ENCODE measurements at places on chromosomes 7 and 10.

DNA sequence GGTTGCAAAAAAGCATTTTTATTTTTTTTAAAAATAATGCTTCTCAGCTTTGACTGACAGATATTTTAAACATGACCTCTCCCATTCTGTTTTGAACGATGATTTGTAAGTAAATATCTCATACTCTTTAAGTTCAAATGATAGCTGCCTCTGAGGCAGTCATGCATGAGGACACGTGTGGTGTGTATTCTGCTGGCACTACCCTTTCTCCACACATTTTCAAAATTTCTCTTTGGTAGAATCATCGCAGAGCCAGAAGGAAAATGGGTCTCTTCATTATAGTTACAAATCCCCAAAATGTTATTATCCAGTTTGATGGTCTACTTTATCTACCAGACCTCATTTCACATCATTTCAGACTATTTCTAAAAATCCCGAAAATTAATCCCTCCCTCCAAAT, 55.1 kb downstream of the FZD1 start:
- DNase-seq, result no peak

DNA sequence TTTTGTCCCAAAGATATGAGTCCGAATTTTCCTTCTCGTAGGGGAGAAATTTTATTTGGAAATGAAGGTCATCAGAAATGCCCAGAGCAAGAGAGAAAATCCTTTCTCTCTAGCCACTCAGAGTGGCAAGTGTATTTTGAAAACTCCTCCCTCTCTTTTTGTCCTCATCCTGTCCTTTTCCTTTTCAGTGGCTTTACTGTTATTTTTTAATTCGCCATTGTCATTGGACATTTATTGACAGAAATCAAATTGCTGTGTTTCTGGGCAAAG, 39.6 kb downstream of the TET1 start:
- DNase-seq, result no peak

GRCh38 chr10:132434405-132435005, 37.5 kb downstream of the PWWP2B start:
- no peak for DNase-seq

GRCh38 chr7:98992076-98992475, 113.7 kb downstream of the TRRAP start:
- DNase-seq, result no peak

DNA sequence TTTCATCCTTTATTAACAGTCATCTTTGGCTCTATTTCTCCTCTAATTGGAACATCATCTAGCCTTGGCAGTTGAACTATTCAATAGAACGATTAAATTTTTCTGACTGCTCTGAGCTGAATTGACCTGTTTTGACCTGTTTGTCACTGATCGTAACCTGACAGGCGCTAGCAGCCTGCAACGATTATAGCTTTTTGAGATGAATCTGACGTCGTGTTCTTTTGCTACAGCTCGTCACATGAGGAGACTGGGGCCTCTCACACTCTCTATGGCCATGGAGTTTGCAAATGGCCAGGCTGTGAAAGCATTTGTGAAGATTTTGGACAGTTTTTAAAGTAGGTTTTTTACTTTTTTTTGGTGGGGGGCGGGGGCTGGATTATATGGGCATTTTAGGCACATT, 229.8 kb downstream of the FOXP2 start:
- no peak for DNase-seq

GRCh38 chr7:94174956-94175355, 170.8 kb upstream of the BET1 start:
- no peak for DNase-seq

DNA sequence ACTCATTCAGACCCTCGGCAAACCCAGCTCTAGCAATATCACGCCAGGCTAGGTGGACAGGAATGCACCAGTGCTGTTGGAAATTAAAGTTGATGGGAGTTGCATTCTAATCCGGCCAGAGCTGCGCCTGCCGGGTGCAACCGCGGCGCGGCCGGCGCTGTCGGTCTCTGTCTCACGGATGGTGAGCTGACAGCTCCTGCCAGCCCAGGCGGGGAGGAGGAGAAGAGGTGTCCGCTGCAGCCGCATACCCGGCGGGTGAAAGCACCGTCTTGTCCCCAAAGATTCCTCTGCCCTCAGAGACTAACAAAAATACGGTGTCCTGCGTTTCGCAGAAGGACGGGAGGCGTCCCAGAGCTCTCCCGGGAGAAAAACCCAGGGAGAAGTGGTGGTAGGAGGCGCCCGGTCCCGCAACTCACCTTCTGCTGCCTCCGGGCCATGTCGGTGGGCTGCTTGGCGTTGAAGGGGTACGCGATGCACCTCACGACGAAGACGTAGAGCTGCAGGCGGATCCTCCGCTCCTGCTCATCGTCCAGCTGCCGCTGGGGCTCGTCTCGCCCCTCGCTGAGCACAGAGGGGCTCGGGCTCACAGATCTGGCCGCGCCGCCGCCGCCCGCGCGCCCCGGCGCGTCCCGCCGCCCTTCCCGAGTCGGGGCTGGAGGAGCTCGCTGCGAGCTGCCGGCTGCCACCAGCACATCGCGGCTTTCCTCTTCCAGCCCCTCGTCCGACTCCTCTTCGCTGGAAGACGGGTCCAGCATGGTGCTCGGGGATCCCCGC, 490 bp downstream of the CADPS2 start:
- DNase-seq, result no peak

- DNase-seq, result no peak
These were observed 59.5 kb downstream of the GRB10 start for GRCh38 chr7:50723173-50723572.

GRCh38 chr10:11407939-11408338, 203.5 kb downstream of the USP6NL start:
- DNase-seq, result no peak

DNA sequence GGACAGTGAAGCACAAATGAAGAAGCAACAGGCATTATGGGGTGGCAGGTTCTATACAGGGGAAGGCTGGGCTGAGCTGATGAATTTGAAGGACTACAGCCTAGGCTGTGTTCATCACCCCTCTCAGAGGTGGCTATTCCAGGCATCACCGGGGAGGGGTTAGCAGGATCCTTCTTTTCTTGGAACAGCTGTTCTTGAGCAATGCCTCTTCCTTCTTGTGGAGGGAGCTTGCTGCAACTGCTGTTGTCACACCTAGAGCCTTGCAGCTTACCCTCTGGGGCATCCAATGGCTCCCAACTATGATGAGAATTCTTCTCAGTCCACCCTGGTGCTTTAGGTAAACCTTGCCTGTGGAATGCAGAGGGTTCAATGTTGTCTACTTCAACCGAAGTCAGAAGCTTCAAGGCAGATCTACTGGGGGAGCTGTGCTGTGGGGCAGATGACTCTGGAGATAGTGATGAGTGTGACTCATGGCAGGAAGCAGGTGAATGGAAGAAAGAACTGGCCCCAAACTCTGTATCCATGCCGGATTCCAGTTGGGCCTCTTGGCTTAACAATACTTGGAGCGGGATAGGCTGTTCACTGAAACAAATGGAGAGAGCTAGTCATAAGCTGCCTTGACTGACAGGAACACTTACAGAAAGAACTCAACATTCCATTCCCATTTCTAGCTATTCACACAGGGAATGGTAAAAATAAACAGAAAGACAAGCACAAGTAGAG, 21.5 kb upstream of the PPP3CB start:
- DNase-seq, result no peak

DNA sequence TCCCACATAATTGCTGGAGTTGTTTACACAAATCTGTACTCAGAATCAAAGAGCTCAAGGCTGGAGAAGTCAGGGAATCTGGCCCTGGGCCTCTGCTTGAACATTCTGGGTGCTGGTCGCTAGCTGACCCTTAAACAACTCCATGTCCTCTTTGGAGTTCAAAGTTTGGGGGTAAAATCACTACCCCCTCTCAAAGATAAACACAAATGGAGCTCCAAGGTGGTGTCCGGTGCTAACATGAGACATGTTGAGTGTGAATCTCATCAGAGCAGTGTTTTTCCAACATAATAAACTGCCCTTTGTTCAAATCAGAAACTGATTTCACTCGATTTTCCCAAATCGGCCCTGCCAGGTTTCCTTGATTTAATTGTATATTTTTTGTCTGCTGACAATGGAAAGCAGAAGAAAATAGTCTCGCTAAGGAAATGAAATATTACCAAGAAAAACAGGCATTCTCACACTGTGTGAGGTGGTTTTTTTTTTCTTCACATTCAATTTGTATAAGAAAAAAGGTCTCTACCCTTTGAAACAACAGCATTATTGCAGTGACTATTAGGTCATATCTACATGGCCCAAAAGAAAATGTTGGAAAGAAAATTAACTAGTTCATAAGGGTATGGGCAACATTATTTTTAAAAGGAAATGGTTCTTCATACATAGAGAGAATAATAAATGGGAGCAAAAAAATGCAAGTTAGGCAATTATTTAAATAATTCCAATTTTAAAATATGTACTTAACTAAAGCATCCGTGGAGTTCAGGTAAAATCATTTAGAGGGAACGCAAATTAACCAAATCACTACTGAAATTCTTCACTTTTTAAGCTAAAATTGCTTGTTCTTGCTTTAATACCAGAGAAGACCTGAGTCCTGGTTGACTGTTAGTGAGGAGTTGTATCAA, 56.1 kb upstream of the CAPZA2 start:
- no peak for DNase-seq

DNA sequence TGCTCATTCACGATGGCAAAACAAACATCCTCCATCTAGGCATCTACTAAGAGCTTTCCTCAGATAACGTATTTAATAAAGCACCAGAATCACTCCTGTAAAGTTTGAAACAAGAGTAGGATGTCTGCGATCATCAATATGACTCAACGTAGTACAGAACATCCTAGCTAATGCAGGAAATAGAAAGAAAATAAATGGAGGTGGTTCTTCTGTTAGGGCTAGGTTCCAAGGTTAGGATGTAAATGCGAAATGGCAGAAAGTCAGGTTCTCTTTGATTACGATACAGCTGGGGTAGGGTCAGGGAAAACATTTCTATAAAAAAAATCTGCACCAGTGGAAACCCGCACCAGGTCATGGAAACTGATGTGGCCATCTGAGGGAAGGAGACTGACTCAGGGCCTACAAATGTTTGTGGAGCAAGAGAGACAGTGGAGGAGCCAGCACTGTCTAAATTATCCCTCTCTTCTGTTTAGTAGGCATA, 29.1 kb downstream of the CCDC6 start:
- DNase-seq, result no peak

DNA sequence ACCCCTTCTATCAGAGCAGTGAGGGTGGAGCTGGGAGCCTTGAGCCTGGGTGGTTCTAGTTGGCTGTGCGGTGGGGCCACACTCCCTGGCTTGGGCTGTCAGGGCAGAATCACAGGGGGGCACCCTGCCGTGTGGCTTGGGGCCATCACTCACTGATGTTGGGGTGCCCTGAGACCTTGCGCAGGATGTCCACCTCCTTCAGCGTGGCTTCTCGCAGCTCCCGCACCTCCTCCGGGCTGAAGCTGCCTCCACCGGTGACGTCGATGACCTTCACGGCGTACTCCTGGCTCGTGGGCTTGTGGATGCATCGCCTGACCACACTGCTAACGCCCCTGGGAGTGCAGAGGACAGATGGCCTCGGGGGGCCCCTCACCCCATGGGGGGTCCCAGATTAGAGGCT, 5.3 kb downstream of the PHKG1 start:
- no peak for DNase-seq

DNA sequence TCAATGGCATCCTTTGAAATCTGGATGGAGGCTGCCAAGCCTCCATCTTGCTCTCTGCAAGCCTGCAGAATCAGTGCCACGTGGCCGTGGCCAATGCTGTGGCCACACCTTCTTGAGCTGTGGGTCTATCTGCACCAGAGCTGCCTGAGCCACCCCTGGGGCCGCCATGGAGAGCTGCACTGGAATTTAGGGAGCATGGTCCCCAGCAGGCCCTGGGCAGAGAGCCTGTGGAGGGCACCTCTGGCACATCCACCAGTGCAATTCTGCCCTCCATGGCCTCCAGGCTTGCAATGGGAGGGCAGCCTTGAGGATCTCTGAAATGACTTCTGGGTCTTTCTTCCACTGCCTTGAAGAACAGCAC, 55.6 kb upstream of the NKX6-2 start:
- DNase-seq, result no peak

- no peak for DNase-seq
These were observed 51.4 kb downstream of the BTAF1 start for GRCh38 chr10:91974960-91975359.

DNA sequence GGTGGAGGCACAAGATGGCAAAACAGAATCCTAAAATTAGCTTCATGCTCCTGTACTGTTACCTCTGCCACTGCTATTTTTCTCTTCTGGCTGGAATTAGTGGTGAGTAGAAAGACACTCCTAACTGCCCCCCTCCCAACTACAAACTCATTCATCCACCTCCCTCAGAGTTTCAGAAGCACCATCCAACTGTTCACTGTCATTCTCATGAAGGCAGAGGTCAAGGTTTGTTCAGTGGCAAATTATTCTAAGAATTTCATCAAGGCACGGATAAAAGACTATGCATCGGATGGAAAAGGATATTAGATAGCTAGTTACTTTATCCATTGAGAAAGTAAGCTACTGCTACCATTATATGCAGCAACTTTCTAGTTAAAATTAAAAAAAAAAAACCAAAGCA, 59.7 kb downstream of the LRGUK start:
- DNase-seq, result no peak

DNA sequence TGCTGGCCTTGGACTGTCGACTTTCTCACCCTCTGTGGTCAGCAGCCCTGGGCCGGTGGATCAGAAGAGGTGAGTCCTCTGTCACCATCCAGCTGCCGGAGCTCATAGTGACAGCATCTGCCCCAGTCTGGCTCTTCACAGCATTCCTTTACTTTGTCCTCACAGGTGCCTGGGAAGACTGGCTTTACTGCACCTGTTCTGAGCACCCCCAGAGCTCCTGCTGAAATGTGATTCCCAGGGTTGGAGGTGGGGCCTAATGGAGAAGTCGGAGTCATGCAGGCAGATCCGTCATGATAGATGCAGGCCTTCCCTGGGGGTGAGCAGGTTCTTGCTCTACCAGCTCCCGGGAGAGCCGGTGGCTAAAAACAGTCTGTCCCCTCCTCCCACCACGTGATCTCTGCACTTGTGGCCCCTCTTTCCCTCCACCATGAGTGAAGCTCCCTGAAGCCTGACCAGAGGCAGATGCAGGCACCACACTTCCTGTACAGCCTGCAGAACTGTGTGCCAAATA, 171.5 kb downstream of the ZMYND11 start:
- no peak for DNase-seq

GRCh38 chr7:70612811-70613210, 519.1 kb upstream of the GALNT17 start:
- no peak for DNase-seq

GRCh38 chr7:102260856-102261255, 25.8 kb upstream of the SH2B2 start:
- no peak for DNase-seq

DNA sequence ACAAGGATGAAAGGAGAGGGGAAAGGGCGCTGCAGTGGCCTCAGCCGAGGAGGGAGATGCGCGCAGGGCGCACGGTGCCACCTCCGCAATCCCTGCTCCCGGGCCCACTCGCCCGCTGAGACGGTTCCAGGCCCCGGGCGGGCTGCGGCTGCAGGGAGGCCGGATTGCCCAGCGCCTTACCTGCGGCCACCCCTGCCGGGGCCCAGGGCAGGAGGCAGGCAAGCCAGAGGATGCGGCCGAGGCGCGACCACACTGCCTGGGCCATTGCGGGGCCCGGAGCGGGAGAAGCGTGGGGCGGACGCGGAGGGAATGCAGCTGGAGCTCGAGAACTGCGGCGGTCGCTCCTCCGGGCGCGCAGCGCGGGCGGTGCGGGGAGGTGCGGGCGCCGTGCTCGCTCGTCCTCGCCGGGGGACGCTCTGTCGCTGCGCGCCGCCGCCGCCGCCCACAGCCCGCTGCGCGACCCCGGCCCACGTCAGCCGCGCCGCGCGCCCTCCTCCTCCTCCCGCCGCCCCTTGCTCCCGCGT, at the start of gene TMEM130:
Gene TMEM130, minus strand, starts transcription at position 418 of the 524 bp plus-strand sequence. Its CDS starts 153 bp downstream, at position 265.
- DNase-seq, result no peak

- DNase-seq, result no peak
These were observed 6.1 kb downstream of the ADCY1 start for GRCh38 chr7:45580053-45580872.

- DNase-seq, result no peak
These were observed 5.7 kb downstream of the KAZALD1 start for GRCh38 chr10:101067356-101068083.

Measured in SK-N-MC (cell line).